ENCODE measurements at places on chromosomes 5 and 9.

DNA sequence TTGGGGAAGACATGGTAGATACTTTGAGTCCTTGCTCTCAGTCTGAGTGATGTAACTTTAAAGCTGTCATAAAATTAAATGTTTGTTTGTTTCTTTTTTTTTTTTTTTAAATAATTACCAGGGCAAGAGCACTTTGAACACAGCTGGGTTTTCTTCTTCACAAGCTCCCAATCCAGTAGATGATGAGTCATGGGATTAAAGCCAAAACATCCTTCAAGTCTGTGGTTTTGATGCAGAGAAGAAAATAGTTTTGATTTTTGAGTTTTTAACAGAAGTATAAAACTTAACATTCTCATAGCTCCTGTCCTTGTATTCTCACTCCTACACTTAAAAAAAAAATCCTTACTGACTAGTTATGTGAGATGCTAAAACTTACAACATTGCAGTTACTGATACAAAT lies 34.8 kb upstream of the IL31RA start:
- no peak for DNase-seq

GRCh38 chr5:114296191-114296590 lies 65.7 kb upstream of the KCNN2 start:
- DNase-seq: no peak

DNA sequence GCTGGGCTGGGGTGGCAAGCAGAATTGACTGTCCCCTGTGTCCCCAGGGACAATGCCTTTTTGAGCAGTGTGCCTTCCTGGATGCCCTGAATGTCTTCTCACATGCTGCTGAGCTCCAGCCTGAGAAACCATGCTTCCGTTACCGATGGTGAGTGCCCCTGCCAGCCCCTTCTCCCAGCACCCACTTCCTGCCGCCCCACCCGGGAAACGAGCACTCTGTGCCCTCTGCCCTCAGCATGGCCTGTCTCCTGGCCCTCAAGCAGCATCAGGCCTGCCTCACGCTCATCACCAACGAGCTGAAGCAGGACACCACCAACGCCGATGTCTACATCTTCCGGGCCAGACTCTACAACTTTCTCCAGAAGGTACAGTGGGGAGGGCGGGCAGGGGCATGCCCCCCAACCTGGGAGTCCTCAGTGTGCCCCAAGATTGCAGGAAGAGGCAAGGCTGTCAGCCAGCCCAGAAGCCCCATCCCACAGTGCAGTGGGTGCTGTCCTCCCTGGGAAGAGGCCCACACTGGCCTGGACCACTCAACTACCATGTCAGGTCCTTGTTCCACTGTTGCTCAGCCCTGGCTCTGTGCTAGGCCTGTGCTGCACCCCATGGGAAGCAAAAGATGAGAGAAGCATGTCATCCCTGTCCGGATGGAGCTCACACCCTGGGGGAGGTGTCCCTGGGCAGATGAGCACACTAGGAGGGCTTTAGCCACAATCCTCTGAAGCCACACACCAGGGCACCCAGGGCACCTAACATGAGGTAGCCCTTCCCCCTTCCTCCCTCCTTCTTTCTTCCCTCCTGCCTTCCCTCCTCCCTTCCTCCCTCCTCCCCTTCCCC lies 4.4 kb downstream of the TTC16 start:
- DNase-seq: no peak

DNA sequence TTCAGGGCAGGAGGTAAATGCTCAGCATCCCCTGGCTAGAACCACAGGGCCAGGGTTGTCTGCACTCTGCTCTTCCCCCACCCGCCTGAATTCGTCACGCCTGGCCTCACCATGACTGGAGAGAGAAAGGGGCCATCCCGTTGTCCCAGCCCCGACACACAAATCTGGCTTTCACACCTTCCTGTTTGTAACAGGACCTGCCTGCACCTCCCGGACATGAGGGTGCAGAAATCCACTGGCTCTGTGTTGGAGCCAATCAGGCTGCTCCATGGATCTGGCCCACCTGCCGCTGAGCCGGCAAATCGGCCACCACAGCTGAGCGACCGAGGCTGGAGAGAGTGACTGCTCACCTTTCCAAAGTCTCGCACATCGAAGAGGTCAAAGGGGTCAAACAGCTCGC lies 53.4 kb downstream of the VAV2 start:
- no peak for DNase-seq

- peak; percentile 22 for DNase-seq
Measured at GRCh38 chr5:66987949-66988838, 208.4 kb downstream of the CD180 start.

DNA sequence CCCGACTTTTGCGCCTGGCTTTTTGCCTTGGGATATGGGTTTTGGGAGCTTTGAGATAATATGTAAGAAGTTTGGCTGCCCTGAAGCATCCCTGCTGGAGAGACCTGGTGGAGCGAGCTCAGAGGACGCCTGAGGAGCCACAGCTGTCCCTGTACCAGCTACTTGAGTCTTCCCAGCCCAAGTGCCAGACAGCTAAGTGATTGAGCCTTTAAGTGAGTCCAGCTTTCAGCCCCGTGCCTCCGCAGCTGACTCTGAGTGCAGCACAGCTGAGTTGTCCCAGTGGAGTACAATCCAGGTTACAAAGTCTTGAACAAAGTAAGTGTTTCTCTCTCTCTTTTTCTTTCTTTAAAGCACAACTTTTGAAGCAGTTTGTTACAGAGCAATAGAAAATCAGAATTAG lies 203.8 kb upstream of the DAP start:
- DNase-seq: no peak

DNA sequence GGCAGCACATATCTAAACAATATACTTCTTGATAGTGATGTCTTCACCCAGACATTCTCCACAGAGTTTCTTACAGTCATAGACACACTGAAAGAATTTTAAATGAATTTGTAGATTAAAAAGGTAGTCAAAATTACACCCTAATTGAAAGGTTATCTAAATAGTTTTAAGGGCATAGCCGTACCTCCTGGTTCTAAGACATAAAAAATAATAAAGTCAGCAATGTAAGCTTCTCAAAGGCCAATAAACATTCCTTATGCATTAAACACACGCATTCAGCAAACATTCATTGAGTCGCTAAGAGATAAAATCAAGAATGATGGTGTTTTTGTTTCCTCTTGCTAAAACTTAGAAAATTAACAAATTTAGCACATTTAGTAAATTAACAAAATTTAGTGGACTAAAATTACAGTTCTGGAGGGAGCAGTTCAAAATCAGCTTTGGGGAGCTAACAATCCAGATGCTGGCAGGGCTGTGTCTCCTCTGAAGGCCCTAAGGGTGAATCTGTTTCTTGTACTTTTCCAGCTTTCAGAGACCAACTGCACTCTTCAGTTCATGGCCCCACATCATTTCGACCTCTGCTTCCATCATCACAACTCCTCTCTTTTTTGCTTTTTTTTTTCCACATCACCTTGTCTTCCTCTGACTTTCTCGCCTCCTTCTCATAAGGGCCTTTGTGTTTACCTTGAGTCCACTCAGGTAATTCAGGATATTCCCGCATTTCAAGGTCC lies 516.5 kb downstream of the DNAH5 start:
- DNase-seq: no peak

DNA sequence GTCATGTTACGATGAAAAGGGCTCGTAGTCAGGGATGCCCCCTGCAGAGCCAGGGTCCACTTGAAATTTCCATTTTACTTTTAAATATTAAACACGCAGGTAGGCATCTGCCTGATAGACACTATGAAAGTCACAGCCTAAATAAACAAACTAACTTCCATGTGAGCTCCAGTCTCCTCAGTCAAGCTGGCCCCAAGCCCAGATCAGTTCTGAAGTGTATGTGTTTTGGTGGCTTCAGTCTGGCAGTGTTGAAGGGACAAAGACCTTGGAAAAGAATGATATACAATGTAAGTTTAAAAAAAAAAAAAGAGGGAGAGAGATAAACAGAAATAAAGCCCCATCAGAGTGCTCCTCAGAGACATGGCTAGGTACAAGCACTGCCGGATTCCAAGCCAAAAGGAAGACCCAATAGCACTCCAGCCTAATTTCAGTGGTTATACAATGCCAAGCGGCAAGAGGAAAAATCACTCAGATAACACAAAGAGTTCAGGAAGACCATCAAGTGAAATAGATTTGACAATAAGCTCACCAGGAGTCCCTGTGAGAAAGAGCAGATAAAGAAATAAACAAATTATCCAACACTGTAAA lies 181.0 kb downstream of the BNC2 start:
- peak; percentile 96 for DNase-seq

DNA sequence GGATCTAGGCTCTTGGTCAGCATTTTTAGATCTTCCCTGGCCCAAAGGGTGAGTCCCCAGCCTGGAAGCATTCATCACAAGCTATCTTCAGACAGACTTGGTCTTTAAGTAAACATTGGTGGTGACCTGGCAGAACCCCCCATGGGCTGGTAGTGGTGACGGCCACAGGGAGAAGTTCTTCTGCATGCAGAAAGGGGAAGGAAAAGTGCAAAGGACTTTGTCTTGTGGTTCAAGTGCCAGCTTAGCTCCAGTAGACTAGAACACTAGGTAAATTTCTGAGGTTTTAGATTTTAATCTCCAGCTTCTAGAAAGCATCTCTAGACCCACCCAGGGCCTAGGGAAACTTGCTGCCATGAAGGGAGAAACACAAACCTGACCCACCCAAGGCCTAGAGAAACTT lies 584.0 kb downstream of the CHSY3 start:
- DNase-seq: no peak
